ENCODE measurements at places on chromosomes 16 and 17.
A peak's percentile ranks its signal among the peaks of the same experiment; 100 is the strongest.

- no peak for DNase-seq
Observed at GRCh38 chr17:58531122-58531521, 16.7 kb upstream of the MTMR4 start.

DNA sequence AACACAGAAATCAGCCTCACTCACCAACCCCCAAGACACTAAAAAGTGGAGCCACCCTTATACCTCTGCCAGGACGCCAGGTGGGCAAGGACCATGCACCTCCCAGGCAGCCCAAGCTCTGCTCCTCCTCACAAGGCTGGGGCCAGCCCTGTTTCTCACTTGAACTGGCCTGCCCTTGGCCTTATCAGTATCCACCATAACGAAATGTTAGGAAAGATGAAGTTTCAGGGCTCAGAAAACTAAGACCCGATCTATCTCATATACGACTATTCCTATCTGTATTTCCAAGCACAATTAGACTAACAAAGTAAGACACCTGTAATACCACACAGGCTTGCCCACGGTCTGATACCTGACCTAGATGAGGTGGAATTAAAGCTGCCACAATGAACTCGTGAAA lies 6.9 kb downstream of the FBXO31 start:
- no peak for DNase-seq

DNA sequence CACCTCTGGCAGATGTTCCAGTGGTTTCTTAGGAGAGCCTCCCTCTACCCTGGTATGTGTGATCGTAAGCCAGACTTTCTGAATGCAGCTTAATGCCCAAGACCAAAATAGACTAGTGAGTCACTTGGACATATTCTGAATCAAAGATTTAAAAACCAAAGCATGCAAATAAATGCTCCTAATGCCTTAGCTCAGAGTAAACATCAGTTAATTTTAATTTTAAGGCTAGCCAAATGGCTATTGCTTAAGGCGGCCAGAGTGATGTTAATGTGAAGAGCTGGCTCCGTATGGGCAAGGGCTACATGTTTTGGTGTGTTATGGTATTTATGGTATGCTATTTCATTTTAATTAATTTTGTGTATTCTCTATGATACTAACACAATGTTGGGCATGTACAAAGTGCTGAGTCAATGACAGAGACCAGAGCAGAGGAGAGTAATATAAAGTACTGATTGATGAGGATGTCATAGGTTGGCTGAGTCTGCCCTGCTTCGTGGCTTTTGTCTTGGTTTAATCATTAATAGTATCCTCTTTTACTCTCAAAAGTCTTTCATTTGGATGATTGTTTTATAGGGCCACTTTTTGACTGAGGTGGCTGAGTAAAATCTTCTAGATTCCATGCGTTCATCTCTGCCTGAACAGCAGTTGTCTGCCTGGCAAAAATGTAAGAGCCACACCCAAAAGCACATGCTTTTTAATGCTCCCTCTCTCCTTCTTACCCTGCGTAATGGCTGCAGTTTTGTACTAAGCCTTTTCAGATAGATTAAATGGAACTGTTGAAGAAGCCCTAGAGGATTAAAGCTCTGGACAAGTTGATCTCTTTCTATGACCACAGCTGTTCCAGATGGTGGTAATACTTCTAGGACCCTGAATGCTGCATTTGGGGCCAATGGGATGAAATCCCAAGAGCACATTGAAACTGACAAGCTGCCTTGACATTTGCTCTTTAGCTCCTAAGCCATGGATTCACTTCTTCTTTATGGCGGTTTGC lies 59.6 kb downstream of the MAP2K6 start:
- peak; percentile 66 for DNase-seq

- no peak for DNase-seq
Observed at GRCh38 chr17:4896332-4897197, 2.8 kb upstream of the C17orf107 start.

DNA sequence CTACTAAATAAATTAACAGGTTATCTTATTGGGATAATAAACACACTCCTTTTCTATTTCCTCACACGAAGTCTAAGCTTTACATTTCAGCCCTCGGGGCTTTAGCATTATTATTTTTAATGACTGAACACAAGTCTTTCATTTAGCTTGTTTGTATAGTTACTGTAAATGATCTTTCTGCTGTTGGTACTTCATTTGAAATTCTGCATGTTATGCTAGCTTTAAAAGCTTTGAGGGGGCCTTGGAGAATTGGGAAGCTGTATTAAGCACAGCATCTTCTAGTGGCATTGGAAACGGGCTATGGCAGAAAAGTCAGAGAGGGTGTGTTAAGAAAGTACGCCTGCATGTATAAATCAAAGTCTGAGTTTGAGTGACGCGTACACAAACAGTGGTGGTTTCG lies 243.7 kb downstream of the FTO start:
- no peak for DNase-seq

DNA sequence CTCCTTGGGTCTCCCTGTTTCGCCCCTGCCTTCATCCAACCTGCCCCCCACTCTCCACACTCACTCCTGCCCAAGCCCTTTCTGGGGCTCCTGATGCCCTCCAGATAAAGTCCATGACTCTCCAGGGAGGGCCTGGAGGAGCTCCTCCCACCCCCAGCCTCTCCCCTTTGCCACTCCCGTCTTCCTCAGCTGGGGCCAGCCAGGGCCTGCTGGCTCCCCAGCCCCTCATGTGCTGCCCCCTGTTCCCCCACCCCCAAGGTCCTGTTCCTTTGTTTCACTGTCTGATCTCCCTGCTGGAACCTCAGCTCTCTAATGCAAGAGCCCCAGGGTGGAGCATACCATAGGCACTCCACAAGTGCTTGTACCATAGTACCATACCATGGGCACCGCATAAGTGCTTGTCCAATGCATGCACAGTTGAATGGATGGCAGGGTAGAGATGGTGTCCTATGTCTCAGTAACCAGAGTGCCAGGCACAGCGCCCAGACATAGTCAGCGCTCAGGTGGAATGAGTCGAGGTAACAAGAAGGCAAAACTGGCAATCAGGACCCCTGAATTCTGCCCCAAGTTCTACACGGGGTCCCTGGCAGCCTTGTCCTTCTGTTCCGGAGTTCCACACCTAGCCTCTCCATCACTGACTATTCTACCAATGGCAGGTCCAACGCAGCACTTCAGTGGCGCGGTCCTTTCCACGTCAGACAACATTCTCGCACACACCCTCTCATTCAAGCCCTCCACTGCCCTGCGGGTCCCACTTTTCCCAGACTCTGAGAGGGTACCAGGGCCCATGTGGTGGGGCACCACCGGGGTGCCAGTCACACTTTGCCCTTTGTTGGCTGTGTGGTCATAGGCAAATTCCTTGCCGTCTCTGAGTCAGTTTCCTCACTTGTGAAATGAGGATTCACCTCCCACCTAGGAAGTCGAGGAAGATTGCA lies 1.4 kb downstream of the PLCD3 start:
- DNase-seq: no peak

DNA sequence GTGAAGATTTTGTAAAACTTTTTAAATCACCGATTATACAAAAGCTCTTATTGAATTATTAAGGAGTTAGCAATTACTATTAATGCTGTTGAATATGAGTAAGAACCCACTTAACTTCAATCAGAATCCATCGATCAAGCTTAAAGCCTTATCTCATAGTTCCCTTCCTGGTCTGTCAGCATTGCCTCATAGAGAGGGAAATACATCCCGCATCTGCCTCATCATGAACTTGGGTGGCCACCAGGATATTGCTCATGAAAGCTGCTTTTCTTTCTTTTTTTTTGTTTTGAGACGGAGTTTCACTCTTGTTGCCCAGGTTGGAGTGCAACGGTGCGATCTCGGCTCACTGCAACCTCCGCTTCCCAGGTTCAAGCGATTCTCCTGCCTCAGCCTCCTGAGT lies 66.7 kb downstream of the PIGL start:
- DNase-seq: no peak

DNA sequence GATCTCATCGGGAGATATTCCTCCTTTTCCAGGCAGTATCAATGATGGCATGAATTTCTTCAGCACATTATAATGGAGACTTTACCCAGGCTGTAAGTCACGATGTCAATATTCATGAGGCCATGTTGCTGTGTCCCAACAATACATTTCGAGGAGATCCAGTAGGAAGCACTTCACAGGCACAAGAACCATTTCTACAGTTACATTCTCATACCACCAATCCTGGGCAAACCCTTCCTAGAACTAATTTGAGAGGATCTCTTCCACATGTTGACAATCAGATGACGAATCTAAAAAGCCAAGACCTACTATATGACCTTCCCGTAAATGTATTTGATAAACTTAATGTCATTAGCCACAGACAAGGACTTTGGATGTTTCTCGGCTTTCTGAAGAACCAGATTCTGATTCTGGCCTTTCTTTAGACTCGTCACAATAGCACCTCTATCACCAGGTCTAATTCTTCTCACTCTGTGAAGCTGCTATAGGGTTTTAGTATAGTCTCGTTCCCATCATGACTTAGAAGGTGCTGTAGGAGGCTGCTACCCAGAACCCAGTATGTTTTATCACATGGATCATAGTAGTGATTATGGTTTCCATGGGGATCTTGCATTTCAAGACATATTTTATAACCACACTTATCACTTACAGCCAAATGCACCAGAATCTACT lies 40.2 kb downstream of the C16orf87 start:
- DNase-seq: no peak

DNA sequence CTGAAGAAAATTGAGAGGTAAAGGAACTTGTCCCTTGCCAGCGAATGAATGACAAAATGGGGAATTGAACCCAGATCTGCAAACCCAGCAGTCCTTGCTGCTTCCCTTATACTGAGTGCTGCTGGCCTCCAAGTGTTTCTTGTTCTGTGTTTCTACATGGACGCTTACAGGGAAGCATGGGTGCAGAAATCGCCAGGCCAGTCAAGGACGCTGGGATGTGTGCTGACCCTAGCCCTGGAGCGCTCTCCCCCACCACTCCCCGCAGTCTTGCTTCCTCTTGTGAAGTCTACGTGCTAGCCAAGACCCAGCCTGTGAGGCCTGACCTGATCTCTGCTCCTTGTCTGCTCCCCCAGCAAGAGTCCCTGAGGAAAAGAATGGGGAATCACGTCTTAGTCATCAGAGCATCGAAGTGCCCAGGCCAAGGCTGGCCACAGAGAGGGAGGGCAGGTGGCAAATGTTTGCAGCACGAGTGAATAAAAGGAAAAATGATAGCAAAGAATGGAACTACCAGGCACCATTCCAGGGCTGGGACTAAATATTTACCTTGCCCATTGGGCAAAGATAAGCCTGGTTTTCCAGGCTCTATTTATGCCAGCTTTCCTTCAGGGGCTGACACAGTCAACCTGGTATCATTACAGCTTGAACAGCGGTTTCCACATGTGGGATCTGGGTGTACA lies 17.4 kb downstream of the CA4 start:
- peak; percentile 57 for DNase-seq

GRCh38 chr16:87679593-87680271 lies 77.4 kb downstream of the JPH3 start:
- DNase-seq: no peak

- no peak for DNase-seq
Observed at GRCh38 chr16:84406006-84406963, 37.9 kb downstream of the ATP2C2 start.

DNA sequence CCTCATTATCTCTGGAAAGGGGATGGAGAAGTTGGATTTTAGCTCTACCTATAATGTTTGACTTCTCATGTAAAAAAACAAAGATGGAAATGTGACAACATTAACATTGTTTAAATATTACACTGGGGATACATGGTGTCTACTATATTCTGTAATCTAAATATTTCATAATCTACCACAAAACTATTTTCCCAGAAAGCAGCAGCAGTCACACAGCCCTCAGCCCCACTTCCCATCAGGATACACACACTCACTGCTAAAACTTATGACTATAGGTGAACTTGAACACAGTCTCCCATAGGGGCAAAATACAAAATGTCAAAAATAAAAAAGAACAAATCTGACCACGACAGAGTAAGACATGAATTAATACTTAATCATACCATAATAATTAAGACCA lies 95.7 kb downstream of the KANSL1 start:
- DNase-seq: no peak

DNA sequence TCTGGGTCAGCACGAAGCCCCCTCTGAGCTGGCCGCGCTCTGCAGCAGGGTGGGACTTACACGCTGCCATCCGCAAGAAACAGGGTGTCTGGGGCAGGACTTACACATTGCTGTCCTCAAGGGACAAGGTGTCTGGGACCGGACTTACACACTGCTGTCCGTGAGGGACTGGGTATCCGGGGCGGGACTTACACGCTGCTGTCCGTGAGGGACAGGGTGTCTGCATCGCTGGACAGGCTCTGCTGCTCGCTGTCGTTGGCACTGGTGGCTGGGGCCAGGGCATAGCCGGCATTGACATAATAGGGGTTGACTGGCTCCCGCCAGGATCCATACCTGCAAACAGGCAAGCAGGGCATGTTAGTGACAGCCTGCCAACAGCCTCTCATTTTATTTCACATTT lies 31.4 kb downstream of the PDIA2 start:
- DNase-seq: no peak

DNA sequence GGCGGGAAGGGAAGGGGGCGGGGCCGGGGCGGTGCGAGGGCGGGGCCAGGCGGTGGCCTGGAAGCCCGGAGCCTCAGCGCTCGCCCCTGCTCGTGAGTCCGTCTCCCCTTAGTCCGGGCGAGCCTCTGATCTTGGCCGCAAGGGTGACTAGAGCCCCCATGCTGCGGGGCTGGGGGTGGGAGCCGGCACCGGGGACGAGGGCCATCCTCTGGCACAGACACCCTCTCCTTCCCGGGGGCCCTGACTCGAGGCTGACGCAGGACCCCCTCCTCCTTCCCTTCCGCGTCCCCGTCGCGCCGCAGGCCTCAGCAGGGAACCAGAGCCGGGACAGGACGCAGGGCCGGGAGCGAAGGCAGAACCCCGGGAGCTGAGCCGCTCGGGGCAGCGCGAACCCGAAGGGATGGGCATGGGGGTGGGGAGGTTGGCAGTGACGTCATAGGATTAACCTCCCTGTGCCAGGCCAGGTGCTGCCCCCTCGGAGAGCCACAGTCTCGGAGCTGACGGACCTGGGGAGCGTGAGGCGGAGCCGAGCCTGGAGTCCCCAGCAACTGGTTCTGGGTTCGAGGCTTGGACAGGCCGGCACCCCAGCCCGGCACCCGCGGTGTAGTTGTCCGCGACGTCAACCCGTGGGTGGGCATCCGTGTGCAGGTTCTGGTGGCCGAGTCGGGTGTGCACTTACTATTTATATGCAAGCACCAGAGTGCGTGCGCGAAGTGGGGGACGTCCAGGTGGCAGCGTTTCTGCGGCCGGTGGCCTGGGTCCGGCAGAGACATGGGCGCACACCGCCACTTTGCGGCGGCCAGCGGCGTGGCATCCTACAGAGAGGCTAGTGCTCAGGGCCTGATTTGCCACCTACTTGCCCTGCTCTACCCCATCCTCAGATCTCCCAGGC lies 503 bp upstream of the PLCD3 start:
- peak; percentile 86 for DNase-seq

DNA sequence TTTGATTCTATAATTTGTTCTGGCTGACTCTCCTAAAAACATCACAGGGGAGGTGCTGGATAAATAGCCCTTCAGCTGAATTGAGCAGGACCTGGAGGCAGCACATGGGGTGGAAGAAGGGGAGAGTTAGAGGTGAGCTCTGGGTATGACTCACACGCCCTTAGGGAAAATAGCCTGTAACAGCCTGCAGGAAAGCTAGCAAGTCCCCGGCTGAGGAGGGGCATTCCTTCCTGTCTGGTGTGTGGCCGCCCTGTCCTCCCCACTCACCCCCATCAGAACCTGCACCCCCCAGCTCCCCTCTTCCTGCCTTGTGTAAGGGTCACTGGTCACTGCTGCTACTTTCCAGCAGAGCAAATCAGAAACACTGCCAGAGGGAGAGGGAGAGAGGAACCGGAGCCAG lies 187.4 kb downstream of the C16orf95 start:
- DNase-seq: peak; percentile 22

GRCh38 chr16:144797-145252 lies 6.4 kb upstream of the NPRL3 start:
- no peak for DNase-seq
